ENCODE measurements at places on chromosomes 2 and 18. TPM values are rescaled to one million over a fixed set of nuclear protein-coding genes. Genes with fewer than 3 reads are reported as not detected.

TEX44 gene
- total RNA-seq: not detected

MEP1B gene
- total RNA-seq: 32.4 TPM

RRM2 gene
- total RNA-seq: not detected

RGPD3 gene
- 0.48 TPM for total RNA-seq

CEP68 gene
- 11.6 TPM for total RNA-seq

- no peaks in the 10 kb centered on the region for H3K27me3 ChIP-seq
- no peaks in the 10 kb centered on the region for H3K36me3 ChIP-seq
- no peak overlapping the region for H3K27ac ChIP-seq
- no peaks in the 10 kb centered on the region for H3K4me1 ChIP-seq
- H3K4me3 ChIP-seq: no peak overlapping the region
These were observed 698.5 kb downstream of the NR4A2 start for GRCh38 chr2:155633887-155634570.

- no peak overlapping the region for H3K4me3 ChIP-seq
- H3K4me1 ChIP-seq: peaks cover 5% of the 10 kb centered on the region
- no peak for DNase-seq
- H3K27me3 ChIP-seq: no peaks in the 10 kb centered on the region
These were observed 119.1 kb upstream of the SPRED2 start for GRCh38 chr2:65551528-65551927.

- no peaks in the 10 kb centered on the region for H3K4me1 ChIP-seq
- no peak overlapping the region for H3K4me3 ChIP-seq
- no peaks in the 10 kb centered on the region for H3K36me3 ChIP-seq
- peaks cover 3% of the 10 kb centered on the region for H3K27me3 ChIP-seq
These were observed 18.1 kb downstream of the MAPK4 start for GRCh38 chr18:50578030-50578429.

- no peaks in the 10 kb centered on the region for H3K36me3 ChIP-seq
- no peaks in the 10 kb centered on the region for H3K27me3 ChIP-seq
- H3K27ac ChIP-seq: no peak overlapping the region
- H3K4me3 ChIP-seq: no peak overlapping the region
- no peak for DNase-seq
- H3K4me1 ChIP-seq: peaks cover 5% of the 10 kb centered on the region
These were observed 18.9 kb downstream of the TGIF1 start for GRCh38 chr18:3468833-3469232.

DNA sequence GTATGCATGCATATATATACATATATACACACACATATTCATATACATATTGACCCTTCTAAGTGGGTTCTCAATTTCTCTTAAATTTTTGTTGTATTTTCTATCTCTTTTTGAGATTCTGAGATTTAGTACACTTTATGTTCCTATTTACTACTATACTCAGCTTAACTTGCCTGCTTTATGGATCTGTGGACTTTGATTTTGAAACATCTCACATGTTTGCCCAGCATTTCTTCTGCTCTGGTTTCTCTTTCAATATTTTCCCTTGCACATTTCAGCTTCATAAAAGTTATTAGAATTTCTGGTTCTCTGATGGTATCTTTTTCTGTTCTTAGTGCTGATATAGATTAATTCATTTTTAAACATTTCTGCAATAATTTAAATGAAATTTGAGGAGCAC, 380.6 kb downstream of the SPAG16 start:
- no peak overlapping the region for H3K27ac ChIP-seq
- no peaks in the 10 kb centered on the region for H3K36me3 ChIP-seq
- no peak overlapping the region for H3K4me3 ChIP-seq
- DNase-seq: no peak
- H3K27me3 ChIP-seq: no peaks in the 10 kb centered on the region

DNA sequence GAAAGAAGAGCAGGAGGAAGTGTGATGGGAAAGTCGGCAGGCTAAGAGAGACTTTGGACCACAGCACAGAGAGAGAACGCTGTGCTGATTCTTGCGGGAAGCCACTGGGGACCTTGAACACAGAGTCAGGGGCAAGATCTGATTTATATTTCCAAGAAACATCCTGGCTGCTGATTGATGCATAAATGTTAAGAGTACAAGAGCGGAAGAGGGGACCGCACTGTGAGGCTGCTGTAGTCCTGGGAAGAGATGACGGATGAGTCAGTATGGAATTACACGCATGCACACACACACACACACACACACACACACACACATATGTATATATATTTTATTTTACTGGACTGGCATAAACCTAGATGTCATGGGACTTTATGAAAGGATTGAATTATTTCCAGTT, 865.6 kb upstream of the ID2 start:
- no peak for DNase-seq
- no peak overlapping the region for H3K4me3 ChIP-seq
- no peaks in the 10 kb centered on the region for H3K4me1 ChIP-seq
- H3K27ac ChIP-seq: no peak overlapping the region
- H3K36me3 ChIP-seq: no peaks in the 10 kb centered on the region
- H3K27me3 ChIP-seq: no peaks in the 10 kb centered on the region

GRCh38 chr18:9516437-9517064, 41.2 kb downstream of the RALBP1 start:
- H3K27ac ChIP-seq: no peak overlapping the region
- H3K27me3 ChIP-seq: no peaks in the 10 kb centered on the region
- no peaks in the 10 kb centered on the region for H3K36me3 ChIP-seq

- H3K4me1 ChIP-seq: no peaks in the 10 kb centered on the region
- no peak overlapping the region for H3K27ac ChIP-seq
- no peak overlapping the region for H3K4me3 ChIP-seq
- H3K36me3 ChIP-seq: no peaks in the 10 kb centered on the region
- no peak for DNase-seq
These were observed 852.1 kb downstream of the CPS1 start for GRCh38 chr2:211408483-211408891.

DNA sequence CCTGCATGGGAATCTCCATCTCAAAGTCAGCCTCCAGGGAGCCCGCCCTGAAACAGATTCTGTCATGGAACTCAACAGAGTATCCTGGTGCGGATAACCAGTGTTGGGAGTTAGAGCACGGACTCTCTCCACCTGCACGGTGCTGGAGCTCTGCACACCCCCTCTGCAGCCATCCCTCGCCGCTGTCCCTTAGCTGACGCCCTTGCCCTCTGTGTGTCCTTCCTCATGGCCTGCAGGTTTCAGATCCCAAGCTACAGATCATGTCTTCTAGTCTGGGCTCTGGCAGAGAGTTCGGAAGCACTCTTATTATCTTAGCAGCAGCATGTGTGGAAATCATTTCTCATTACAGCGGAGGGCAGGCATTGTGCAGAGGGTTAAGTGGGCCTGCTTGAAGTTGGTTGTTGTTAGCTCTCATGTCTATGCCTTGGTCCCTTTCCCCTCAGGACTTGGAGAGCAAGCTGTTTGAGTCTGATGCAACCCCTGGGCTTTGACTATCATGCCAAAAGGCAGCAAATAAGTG, 26.0 kb downstream of the TMEM127 start:
- no peaks in the 10 kb centered on the region for H3K36me3 ChIP-seq
- no peaks in the 10 kb centered on the region for H3K4me1 ChIP-seq
- no peak overlapping the region for H3K4me3 ChIP-seq
- no peaks in the 10 kb centered on the region for H3K27me3 ChIP-seq

- H3K27ac ChIP-seq: no peak overlapping the region
- H3K27me3 ChIP-seq: no peaks in the 10 kb centered on the region
- no peaks in the 10 kb centered on the region for H3K36me3 ChIP-seq
- no peak for DNase-seq
These were observed 37.1 kb downstream of the ACSL3 start for GRCh38 chr2:222897898-222898297.

GRCh38 chr2:177247693-177248262, 16.7 kb downstream of the NFE2L2 start:
- H3K4me3 ChIP-seq: no peak overlapping the region
- H3K27ac ChIP-seq: no peak overlapping the region
- H3K36me3 ChIP-seq: no peaks in the 10 kb centered on the region
- no peaks in the 10 kb centered on the region for H3K27me3 ChIP-seq

GRCh38 chr2:18284331-18284730, 276.1 kb downstream of the RDH14 start:
- no peak for DNase-seq
- H3K27ac ChIP-seq: no peak overlapping the region
- no peak overlapping the region for H3K4me3 ChIP-seq
- H3K36me3 ChIP-seq: no peaks in the 10 kb centered on the region
- H3K27me3 ChIP-seq: no peaks in the 10 kb centered on the region

DNA sequence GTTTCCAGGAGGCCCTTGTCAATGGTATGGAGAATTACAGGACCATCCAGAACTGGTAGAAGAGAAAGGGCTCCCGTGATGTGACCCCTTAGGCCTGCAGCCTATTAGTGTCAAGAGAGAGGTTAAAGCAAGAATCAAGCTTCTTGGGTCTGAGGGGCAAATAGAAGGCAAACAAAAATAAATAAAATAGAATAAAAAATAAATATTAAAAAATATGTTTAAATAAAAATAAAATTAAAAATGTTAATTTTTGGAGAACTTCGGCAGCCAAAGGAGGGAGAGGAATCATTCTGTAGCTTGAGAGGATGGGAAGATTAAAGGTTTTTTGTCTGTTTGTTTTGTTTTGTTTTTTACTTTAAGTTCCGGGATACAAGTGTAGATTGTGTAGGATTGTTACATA, 15.2 kb upstream of the TMEM178A start:
- H3K27me3 ChIP-seq: no peaks in the 10 kb centered on the region
- no peaks in the 10 kb centered on the region for H3K4me1 ChIP-seq
- no peak overlapping the region for H3K4me3 ChIP-seq
- no peaks in the 10 kb centered on the region for H3K36me3 ChIP-seq
- DNase-seq: no peak

- H3K27ac ChIP-seq: no peak overlapping the region
- H3K27me3 ChIP-seq: no peaks in the 10 kb centered on the region
- H3K36me3 ChIP-seq: no peaks in the 10 kb centered on the region
- no peak overlapping the region for H3K4me3 ChIP-seq
- no peak for DNase-seq
- H3K4me1 ChIP-seq: no peaks in the 10 kb centered on the region
These were observed 133.8 kb upstream of the LMAN1 start for GRCh38 chr18:59492756-59493421.

DNA sequence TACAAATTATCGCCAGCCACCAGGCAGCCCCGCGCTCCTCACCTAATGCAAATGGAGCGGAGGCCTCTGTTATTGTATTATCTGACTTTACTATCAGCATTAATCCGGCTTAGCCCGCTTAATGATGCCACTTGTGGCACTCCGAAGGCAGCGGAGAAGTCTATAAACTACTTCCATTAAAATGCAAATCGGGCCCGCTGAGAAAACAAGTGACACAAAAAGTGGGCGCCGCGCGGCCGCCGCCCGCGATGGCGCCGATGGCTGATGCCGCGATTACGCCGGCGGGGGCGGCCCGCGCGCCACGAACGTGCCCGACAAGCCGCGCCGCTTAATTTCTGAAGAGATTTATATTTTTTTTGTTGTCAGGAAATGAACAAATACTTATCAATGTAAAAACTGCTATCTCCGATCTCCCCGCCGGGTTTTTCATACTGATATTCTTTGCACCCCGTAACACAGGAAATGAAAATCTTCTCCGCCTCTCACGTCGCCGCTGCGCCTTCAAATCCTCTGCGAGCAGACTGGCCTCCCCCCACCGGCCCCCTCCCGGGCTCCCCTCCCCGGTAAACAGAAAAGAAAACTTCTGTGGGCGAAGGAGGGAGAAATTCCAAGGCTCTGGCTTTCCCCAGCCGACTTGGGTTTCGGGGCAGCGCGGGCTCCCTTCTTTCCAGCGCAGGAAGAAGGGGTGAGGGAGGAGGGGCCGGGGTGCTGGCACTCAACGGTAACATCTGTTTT, 221.8 kb downstream of the INSIG2 start:
- DNase-seq: peak; percentile 13
- peaks cover 4% of the 10 kb centered on the region for H3K4me1 ChIP-seq
- H3K27me3 ChIP-seq: peaks cover 54% of the 10 kb centered on the region
- peak overlapping the region; percentile 42 for H3K27ac ChIP-seq

DNA sequence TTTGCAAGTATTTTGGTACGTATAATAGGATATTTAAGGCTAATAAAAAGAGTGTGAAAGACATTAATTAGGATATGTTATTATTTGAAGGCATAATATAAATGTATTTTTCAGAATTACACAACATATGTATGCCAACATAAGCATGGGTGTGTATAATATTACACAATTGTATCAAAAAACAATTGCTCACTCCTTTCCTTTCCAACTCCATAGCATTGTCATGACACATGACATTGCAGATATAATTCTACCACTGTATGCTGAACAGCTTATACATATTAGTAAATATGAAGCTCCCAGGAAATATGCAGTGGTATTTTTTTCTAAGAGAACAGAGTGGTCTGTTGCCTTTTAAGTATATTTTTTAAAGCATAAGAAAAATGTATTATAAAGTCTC, 593.1 kb downstream of the TMX3 start:
- no peak overlapping the region for H3K27ac ChIP-seq
- DNase-seq: no peak
- H3K27me3 ChIP-seq: no peaks in the 10 kb centered on the region
- no peaks in the 10 kb centered on the region for H3K36me3 ChIP-seq
- no peaks in the 10 kb centered on the region for H3K4me1 ChIP-seq
- H3K4me3 ChIP-seq: no peak overlapping the region

DNA sequence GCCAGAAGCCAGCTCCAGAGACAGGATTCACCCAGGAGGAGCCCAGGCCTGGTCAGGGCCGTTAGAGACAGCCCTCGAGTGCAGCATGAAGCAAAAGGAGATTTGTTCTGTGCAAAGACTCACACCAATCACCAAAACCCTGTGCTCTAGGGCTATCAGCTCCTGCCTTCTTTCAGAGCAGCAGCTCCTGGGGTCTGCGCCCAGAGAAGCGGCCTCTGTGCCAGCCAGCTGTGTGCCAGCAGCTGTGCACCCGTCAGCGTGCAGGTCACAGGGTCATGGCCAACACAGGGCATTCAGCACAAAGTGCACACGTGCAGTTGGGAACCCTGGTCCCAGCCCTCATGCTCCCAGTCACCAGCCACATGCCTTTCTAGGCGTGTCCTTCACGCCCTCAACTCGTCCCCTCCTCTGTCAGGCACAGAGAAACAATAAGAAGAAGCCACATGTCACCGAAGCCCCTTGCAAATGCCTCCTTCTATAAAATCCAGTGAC, 49.3 kb downstream of the ZNF516 start:
- H3K36me3 ChIP-seq: no peaks in the 10 kb centered on the region
- no peaks in the 10 kb centered on the region for H3K27me3 ChIP-seq
- H3K4me1 ChIP-seq: peaks cover 19% of the 10 kb centered on the region
- H3K4me3 ChIP-seq: no peak overlapping the region

DNA sequence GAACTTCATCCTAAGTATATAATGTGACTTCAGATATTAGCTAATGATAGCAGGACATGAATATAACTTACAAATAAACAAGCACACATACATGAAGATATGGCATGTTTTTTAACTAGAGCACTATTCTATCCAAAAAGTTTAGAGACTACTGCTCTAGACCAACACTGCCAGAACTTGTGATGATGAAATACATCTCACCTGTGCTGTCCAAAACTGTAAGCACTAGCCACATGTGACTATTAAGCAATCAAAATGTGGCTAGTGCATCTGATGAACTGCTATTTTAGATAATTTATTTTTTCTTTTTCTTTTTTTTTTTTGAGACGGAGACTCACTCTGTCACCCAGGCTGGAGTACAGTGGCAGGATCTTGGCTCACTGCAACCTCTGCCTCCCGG, 7.1 kb downstream of the AAK1 start:
- no peak for DNase-seq
- H3K27me3 ChIP-seq: no peaks in the 10 kb centered on the region
- H3K4me1 ChIP-seq: no peaks in the 10 kb centered on the region
- no peak overlapping the region for H3K27ac ChIP-seq

All from transverse colon (tissue), 4 donors.